ENCODE measurements at places on chromosomes 3 and 15.

- DNase-seq, result no peak
Measured at GRCh38 chr3:81874738-81875137, 113.3 kb upstream of the GBE1 start.

- no peak for DNase-seq
Measured at GRCh38 chr15:85687329-85687728, 107.4 kb downstream of the KLHL25 start.

GRCh38 chr3:83807511-83807910 is 1151.3 kb upstream of the CADM2 start:
- DNase-seq, result no peak

- no peak for DNase-seq
Measured at GRCh38 chr3:138359919-138360868, 11.8 kb downstream of the MRAS start.

- DNase-seq, result no peak
Measured at GRCh38 chr3:72413228-72413627, 435.0 kb downstream of the SHQ1 start.

DNA sequence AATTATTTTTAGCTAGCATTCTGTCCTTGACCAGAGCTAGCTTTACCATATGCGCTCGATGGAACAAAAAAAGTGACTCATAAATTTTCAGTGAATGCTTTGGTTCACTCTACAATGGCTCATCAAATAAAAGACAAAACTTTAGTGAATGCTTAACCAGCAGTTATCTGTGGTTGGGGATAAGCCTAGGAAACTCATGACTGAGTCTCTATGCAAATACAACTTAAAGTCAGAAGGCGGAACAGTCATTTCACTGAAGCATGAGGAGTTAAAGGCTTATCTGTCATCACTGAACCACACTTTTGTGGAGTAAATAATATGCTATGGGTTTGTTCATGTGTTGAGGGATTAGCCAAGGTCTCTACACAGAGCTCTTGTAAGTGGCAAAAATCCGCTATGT is 308.4 kb downstream of the SQOR start:
- no peak for DNase-seq

DNA sequence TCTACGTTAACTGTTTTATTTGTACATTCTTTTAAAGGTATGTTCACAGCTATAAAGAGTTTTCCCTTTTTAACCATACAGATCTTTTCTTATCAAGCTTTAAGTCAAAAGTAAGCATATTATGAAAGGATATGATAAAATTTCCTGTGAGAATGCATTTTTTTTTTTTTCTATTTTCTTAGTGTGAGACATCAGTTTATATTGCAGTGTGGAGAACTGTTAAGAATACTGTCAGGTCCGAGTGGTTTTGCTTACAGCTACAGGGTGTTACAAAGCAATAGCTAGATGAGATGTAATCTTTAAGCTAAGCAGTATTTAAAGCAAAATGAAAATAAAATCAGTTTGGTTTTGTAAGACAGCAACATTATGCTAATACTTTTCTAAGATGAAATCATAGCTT is 133.2 kb downstream of the SLC25A26 start:
- DNase-seq, result no peak

DNA sequence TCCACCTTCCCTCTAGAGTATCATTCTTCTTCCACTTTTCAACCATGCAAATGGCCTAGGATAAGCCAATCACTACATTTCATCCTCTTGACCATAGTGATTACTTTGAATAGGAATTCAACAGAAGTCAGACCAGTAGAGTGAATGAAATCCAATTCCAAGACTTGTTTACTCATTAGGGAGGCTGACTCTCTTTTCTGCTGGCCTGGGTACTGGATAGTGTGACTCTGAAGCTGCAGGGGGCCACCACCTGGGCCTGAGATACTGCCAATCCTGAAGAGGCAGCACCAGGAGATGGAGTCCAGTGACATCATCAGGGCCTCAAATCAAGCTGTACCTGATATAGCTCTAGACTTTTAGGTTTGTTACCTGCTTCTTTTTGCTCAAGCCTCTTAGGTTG is 7.0 kb upstream of the FSTL1 start:
- DNase-seq, result no peak

DNA sequence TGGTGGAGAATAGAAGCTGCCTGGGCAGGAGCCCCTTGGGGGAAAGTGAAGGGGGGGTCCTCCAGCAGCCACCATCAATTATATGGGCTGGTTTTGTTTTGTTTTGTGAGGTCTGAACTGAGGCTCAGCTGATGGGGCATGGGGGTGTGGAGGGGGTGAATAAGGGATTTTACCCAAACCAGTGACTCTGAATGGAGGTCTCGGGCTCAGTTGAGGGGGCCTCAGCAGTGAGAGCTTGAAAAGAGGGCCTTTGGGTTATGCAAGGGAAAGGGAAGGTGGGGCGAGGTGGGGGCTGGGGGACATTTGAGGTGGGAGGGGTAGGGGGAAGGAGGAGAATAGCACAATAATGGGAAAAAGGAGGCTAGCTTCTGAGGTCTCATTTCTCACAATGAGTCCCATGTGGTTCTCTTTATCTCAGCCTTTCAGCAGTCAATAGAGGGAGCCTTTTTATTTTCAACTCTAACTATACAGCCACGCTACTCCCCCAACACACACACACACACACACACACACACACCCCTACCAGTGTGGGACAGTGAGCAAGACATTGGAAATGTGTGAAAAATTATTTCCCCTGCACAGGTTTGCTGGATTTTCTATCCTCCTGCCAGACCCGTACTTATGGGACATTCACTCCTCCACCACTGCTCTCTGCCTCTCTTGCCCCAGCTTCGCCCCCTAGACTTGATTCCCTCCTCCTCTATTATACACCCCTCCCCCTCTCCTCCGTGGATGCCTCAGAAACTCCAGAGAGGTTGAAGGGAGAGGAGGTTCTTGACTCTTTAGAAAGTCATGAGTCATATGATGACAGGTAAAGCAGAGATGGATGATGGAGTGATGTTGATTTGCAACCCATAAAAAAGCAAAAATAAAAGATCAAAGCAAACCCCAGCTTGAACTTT is 96.0 kb downstream of the GTPBP8 start:
- DNase-seq, result no peak

DNA sequence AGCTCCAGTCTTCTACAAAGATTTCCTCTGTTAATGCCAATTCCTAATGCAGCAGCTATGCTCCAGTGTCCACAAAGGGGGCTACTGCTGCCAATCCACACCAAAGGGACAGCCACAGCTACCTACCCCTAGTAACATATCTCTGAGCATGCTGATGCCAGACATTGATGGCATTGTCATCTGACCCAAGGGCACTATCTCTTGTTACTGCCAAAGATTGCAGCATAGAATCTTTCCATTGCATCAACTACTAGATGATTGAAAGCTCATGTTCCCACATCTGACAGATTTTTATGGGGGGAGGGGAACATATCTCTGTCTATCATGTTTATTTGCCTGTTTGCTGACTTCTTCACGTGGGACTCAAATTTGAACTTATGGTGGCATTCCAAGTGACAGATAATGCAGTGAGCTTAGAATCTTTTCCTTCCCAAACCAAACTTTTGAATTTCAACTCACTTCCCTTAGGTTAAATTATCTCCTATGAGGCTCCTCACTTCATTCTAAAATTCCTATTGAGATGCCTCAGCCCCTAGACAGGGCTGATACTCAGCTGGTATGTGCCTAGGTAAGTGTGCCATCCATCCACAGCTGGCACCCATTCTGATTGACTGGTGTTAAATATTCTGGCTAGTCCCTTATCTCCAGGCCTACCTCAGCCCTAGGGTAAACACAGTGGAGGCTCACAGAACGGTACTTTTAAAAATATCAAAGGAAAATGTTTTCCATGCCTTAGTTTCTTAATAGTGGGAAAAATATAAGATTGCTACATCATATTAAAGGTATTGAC is 100.3 kb downstream of the STRIT1 start:
- no peak for DNase-seq

DNA sequence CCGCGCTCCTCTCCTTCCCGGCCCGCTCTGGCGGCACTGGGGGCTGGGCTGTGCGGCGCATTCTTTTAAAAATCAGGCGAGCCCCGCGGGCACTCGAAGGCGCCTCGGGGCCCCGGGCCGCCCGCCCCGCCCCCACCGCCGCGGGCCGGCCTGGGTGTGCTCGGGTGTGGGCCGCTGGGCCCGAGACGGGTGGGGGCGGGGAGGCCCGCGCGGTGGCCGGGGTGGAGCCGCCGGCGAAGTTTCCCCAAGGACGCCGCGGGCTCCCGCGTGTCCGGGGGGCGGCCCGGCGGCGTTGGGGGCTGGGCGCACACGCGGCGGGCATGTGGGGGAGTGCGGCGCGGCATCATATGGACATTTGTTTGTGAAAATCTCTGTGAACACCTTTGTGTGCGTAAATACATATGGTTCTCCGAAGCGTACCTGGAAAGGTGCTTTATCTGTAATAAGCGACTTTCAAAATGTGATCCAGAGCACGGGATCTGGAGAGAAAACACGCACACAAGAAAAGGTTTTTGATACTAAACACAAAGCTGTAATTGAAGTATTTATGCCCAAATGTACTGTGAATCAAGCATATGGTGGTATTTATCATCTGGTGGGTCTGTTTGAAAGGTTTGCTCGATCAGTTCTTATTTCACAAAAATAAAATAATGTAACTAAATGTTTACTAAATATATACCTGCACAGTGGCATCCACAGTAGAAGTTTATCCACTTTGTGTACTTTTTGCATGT is 612 bp upstream of the TBL1XR1 start:
- no peak for DNase-seq

GRCh38 chr15:29130951-29131839 is 138.4 kb downstream of the NSMCE3 start:
- DNase-seq, result no peak

DNA sequence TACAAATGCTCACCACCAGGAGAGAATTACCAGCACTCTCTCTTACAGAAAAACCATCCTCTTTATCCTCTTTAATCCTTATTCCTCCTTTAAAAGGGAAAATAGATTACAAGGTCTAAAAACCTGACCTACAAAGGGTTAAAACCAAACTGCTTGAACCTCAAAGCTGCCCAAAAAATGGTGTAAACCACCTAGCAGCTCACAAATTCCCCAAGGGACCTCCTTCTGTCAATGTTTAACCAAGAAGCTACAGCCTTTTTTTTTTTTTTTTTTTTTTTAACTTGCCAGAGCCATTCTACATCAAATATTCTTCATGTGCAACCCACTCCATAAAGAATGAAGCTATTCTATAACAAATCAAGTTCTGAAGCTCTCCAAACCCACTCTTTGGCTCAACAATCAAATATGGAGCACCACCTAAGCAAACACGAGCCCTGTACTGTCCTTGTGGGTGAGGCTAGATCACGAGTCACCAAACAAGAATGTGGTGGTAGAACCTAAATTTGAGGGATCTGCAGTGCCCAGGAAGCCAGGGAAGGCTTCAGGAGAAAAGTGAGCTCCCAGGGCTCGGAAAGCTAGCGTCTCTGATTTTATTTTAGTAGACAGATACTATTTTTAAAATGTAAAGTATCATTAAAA is 20.1 kb downstream of the OSBPL10 start:
- peak; percentile 48 for DNase-seq

GRCh38 chr3:36944641-36945270 is at the start of gene TRANK1:
TSS of gene TRANK1 (minus strand) at chr3:36945054. CDS start at chr3:36944809, 245 bp downstream.
- no peak for DNase-seq

DNA sequence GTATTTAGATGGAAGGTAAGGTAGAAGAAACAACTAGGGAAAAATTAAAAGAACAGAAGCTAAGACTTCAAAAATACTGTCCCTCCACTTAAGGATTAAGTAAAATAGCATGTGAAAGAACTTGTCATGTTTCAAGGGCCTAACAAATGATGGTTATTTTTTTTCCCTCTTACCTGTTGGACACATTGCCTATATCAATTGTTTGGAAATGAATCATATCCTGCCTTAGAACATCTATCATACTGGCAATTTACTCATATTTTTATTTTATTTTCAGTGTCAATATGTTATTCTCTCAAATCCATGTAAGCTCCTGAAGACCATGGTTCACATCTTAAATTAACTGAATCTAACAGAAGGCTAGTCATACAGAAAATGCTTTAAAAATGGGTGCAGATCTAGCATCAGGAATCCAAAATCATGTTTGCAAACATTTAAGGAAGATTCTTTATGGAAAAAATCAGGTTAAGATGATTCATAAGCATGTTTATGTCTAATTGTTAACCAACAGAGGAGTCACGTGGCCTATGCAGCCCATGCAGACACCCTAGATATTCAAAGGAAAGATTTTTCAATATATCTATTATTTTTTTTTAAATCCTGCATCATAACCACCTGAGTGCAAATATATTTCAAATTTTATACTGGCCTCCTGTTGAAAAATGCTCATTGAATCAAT is 135.8 kb upstream of the TRIM42 start:
- no peak for DNase-seq

DNA sequence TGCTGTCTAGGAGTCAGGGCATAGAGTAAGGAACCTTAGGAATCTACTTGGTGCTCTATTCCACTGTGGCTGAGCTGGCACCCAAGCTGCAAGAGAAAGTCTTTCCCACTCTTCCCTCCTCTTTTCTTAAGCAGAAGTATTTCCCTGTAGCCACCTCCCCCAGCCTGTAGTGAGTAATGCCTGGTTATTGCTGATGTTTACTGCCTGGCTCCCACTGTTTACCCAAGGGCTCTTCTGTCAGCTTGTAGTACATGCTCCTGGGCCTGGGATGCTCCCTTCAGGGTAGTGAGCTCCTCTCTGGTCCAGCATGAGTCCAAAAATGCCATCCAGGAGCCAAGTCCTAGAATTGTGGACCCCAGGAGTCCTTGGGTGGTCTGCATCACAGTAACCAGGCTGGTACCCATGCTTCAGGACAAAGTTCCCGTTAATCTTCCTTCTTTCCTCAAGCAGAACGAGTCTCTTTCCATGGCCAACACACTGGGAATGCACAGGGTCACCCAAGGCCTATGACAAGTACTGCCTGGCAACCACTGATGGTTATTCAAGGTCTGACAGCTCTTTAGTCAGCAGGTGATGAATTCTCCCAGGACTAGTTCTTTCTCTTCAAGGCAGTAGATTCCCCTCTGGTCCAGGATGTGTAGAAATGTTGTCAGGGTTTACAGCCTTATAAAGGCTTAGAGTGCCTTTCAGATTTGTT is 17.6 kb downstream of the GALK2 start:
- DNase-seq, result no peak
